Fibroblast of villous mesenchyme (primary cell): ENCODE measurements at places on chromosomes 5 and 9. TPM values are rescaled to one million over a fixed set of nuclear protein-coding genes. Genes with fewer than 3 reads are reported as not detected.
A peak's percentile ranks its signal among the peaks of the same experiment; 100 is the strongest.

DNA sequence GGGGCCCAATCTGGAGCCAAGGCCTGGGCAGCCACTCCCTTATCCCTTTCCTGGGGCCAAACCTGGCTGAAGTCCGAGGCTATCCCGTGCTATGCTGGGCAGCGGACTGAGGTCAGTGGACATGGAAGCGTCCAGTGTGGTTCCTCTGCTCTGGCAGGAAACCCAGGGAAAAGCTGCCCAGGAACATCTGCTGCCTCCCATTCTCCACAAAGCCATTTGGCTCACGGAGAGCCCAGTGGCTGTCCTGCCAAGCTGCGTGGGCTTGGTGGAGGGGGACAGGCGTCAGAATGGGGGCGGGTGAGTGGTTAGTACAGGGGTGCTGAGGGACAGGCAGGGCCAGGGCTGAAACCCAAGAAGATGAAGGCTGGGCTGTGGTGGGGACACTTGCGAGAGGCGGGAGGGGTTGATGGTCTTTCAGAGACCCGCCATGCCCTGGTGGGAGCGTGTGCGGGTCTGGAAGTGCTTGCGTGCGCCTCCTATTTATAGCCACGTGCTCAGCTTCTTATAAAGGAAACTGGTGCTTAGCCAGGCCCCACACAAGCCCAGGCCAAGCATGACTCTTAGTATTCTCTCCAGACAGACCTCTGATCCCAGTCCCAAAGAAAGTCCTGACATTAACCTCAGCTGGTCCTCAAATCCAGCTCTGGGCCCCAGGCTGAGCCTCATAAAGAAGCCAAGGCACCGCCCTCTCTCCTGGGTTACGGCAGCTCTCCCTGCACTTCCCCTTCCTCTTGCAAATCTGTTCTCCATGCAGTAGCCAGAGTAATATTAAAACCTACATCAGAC, 9.4 kb upstream of the SLC6A7 start:
- DNase-seq = peak; percentile 42

Gene CFAP157
- total RNA-seq = under 0.01 TPM in 2 replicates

Gene NUTM2G
- not detected in 2 replicates for total RNA-seq

GRCh38 chr5:82624062-82624461, 345.9 kb upstream of the RPS23 start:
- DNase-seq = no peak

Gene TMEM174
- total RNA-seq = not detected in 2 replicates

DNA sequence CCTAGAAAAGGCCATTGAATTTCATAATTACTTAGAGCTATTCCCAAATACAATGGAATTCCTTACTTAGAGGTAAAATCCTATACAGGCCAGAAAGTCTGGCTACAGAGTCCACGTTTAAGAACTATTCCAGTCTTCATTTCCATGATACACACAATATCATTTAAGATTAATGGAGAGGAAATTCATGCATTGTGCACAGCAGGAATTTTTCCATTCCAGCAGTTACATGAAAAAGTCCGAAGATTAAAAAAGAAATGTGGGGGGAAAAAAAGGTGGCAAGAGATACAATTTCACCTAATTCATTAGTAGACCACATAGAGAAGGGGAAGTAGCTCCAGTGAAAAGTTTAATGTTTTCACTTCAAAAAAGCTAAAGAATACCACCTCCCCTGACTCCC, 63.1 kb downstream of the CHD1 start:
- DNase-seq = no peak

- peak; percentile 39 for DNase-seq
Observed at GRCh38 chr5:56309262-56309826, 76.2 kb upstream of the ANKRD55 start.

GRCh38 chr9:3059781-3060468, 216.0 kb upstream of the PUM3 start:
- no peak for DNase-seq

DNA sequence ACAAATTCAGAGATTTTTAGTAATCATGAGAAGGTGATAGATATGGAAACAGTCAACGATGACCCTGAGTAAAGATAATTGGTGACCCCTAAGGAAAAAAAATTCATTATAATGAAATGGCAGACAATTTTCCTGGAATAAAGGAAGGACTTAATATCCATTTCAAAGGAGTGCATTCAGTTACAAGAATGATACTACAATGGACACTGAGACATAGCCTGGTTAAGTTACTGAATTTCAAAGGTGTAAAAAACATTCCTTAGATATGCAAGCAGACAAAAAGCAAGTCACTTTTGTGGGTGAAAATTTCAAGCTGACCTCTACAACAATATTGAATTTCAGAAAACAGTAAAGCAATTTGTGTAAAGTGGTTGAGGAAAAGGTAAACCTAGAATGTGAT, 1012.5 kb upstream of the SEMA6A start:
- DNase-seq = no peak

DNA sequence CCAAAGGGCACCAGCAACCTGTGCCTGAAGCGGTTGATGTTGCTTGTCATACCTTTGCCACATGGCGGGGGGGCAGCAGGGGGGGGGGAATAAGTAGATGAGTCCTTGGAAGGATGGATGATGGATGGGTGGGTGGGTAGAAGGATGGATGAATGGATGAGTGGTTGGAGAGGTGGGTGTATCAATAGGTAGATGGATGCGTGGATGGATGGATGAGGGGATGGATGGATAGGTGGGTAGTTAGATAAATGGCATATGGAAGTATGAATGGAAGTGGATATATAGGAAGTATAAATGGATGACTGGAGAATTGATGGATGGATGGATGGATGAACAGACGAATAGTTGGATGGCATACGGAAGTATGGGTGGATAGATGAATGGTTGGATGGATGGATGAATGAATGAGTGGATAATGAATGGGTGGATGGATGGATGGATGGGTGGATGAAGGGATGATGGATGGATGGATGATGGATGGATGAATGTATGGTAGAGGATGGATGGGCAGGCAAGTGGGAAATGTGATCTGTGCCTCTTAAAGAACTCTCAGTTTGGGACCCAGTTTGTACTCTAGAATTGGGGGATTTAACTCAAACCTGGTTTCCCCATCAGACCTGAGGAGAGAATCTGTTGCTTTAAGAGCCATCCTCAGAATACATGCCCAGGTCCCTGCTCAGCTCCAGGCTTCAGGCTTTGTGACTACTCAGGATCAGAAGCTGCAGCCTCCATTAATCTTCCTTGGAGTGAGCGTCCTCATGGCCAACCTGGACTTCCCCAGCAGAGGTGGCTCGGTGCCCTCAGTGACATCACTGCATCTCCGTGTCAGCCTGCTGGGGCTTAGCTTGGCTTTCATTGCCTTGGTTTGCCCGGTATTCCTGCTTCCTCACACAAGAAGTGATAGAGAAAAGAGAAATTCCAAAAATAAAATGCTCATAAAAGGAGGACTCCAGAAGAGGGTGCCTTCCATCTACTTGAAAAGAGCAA, 27.6 kb upstream of the SUSD3 start:
- no peak for DNase-seq
